ENCODE measurements at places on chromosomes 5 and 9.

GRCh38 chr9:129080298-129080600 is 662 bp upstream of the DOLPP1 start:
- H3K36me3 ChIP-seq: peaks cover 11% of the 10 kb centered on the region
- peak overlapping the region; percentile 69 for H3K27ac ChIP-seq
- no peaks in the 10 kb centered on the region for H3K27me3 ChIP-seq
- peak overlapping the region; percentile 70 for H3K4me3 ChIP-seq
- no peak for DNase-seq

- H3K27ac ChIP-seq: no peak overlapping the region
- peaks cover 46% of the 10 kb centered on the region for H3K27me3 ChIP-seq
- DNase-seq: no peak
- H3K36me3 ChIP-seq: no peaks in the 10 kb centered on the region
- no peaks in the 10 kb centered on the region for H3K4me1 ChIP-seq
- no peak overlapping the region for H3K4me3 ChIP-seq
Observed at GRCh38 chr5:51391175-51391574, 7.9 kb downstream of the ISL1 start.

- no peak overlapping the region for H3K4me3 ChIP-seq
- H3K36me3 ChIP-seq: no peaks in the 10 kb centered on the region
- no peaks in the 10 kb centered on the region for H3K4me1 ChIP-seq
Observed at GRCh38 chr5:168712280-168712924, 133.2 kb upstream of the PANK3 start.

- no peaks in the 10 kb centered on the region for H3K4me1 ChIP-seq
- H3K4me3 ChIP-seq: no peak overlapping the region
Observed at GRCh38 chr5:54825005-54825404, 160.4 kb downstream of the ESM1 start.

- H3K27ac ChIP-seq: no peak overlapping the region
- no peaks in the 10 kb centered on the region for H3K27me3 ChIP-seq
- no peaks in the 10 kb centered on the region for H3K36me3 ChIP-seq
- DNase-seq: no peak
- no peaks in the 10 kb centered on the region for H3K4me1 ChIP-seq
- H3K4me3 ChIP-seq: no peak overlapping the region
Observed at GRCh38 chr5:96279801-96280542, 153.1 kb downstream of the PCSK1 start.

DNA sequence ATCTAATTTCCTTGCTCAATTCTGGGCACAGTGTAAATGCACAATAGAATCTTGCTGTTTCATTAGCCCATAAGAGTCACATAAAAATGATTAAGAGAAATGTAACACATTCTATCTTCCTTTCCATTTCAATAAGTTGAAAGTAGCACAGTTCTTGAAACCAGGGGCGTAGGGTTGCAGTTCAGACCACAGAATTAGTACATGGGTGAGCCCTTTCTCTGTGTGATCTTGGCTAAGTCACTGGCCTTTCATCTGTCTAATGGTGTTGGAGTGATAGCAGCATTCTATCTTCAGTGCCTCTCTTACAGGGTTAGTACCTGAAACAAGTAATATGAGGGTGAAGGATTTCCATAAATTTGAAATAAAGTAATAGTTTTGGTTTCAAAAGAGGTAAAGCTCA is 445.3 kb upstream of the ZNF462 start:
- H3K27me3 ChIP-seq: no peaks in the 10 kb centered on the region
- no peak overlapping the region for H3K27ac ChIP-seq
- DNase-seq: no peak
- H3K36me3 ChIP-seq: no peaks in the 10 kb centered on the region
- H3K4me1 ChIP-seq: peaks cover 28% of the 10 kb centered on the region
